ENCODE measurements at places on chromosomes 13 and 19.

DNA sequence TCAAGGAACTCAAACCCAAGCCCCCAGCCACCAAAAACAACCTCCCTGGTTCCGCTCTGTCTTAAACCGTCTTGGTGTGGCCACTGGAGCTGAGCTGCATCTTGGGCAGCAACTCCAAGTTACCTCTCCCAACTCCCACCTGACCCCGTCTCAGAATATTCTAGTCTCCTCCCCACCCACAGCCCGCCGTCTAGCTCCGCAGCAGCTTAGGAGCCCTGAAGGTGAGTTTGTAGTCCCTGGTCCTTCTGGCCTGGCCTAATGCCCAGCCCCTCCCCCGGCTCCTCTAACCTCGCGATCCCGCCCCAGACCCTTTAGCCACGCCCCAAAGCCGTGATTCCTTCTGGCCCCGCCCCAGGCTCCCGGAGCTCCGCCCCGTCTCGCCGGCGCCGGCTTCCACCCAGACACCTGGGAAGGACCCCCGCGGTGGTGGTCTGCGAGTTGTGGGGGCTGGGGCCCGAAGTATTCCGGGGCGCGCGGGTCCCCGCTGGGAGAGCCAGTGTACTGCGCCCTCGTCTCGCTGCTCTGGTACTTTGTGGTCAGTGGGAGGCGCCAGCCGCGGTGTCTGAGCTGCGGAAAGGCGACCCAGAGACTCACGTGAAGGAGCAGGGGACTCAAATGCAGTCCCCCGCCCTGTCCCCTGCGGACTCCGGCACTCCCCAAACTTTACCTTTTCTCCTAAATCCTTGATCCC is 2.5 kb upstream of the LHB start:
- DNase-seq, result peak; percentile 37

- DNase-seq, result peak; percentile 46
These were observed 58.3 kb downstream of the GPALPP1 start for GRCh38 chr13:45047394-45048310.

DNA sequence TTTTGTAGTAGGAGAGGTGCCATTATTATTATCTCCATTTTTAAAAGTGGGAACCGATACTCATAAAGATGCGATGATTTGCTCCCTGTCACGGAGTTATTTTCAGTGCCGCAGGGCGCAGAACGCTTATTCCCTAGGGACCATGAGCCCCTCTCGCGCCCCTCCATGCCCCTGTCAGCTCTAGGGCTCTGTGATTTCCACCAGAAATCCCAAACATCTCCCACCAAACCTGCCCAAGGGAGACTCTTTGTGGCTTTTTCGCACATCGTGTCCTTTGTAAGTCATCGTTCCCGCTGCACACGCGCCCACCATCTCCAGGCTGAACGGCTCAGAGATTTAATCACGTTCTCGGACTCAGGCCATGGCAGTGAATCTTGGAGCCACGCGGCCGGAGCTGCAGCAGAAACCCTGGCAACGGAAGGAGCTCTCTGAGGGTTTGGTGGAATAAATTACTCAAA is 105.1 kb downstream of the DNAJC15 start:
- no peak for DNase-seq

- peak; percentile 26 for DNase-seq
These were observed 150.2 kb downstream of the NDFIP2 start for GRCh38 chr13:79631051-79631659.

DNA sequence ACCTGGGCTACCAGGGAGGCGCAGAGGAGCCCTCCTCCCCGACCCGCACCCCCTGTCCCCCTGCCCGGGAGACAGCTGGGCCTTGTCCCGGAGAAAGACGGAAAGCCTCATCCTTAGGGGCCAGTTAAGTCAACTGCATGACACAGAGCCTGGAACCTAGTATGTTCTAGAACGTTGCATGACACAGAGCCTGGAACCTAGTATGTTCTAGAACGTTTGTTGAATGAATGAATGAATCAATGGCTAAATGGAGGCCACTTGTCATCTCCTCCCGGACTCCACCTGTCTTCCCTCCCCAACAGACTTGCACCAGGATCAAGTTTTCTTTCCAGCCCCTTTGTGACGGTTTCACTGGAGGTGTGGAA is 706 bp downstream of the SERP2 start:
- DNase-seq, result no peak
